Activated CD4-positive, alpha-beta T cell treated with anti-CD3 and anti-CD28 coated beads, Interleukin-2, amount 10 ng/mL, durations not matched to agents 24 days and 14 days (primary cell): ENCODE measurements at places on chromosomes 16 and 17. TPM values are rescaled to one million over a fixed set of nuclear protein-coding genes. Genes with fewer than 3 reads are reported as not detected.

- no peak overlapping the region for H3K27ac ChIP-seq
- H3K36me3 ChIP-seq: no peaks in the 10 kb centered on the region
- H3K4me3 ChIP-seq: no peak overlapping the region
These were observed 172.2 kb upstream of the MAF start for GRCh38 chr16:79772784-79773183.

DNA sequence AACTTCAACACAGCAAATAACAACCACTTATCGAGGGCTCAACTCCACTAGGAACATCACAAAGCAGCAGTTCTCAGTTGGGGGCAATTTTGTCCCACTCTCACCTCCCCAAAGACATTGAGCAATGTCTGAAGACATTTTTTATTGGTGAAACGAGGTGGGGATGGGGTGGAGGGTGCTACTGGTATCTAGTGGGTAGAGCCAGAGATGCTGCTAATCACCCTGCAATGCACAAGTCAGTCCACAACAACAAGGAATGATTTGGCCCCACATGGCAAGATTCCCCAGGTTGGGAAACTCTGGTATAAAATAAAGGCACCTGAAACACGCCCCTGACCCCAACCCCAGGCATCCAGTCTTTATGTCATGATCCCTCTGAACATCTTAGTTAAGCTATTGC lies 33.3 kb downstream of the TLE7 start:
- no peak overlapping the region for H3K27ac ChIP-seq
- H3K36me3 ChIP-seq: no peaks in the 10 kb centered on the region
- DNase-seq: no peak
- H3K4me3 ChIP-seq: no peak overlapping the region

GRCh38 chr16:69260019-69260418 lies 51.1 kb upstream of the VPS4A start:
- no peak overlapping the region for H3K27ac ChIP-seq
- peaks cover 21% of the 10 kb centered on the region for H3K36me3 ChIP-seq
- H3K4me3 ChIP-seq: no peak overlapping the region
- H3K27me3 ChIP-seq: no peaks in the 10 kb centered on the region
- H3K4me1 ChIP-seq: peaks cover 4% of the 10 kb centered on the region

GRCh38 chr17:58531661-58532554 lies 17.5 kb upstream of the MTMR4 start:
- H3K36me3 ChIP-seq: no peaks in the 10 kb centered on the region
- H3K27ac ChIP-seq: no peak overlapping the region
- peak; percentile 94 for DNase-seq
- H3K4me3 ChIP-seq: peak overlapping the region; percentile 64
- H3K4me1 ChIP-seq: peaks cover 13% of the 10 kb centered on the region

DNA sequence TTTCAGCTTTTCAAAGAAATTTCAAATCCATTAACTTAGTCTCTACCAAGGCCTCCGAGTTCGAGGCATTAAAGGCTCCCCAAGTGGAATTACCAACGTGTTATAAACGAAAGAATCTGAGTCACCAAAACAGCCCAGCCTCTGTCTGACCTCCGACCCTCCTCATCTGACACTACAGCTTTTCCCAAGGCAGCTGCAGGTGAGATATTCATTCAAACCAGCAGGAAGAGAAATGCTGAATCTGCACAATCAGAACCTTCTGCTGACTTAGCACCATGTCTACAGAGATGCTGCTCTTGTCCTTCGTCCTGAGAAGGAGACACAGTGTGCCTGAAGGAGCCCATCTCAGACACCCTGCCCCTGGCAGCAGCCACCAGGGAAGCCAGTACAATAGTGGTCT lies 30.5 kb downstream of the GRIN2A start:
- no peak overlapping the region for H3K27ac ChIP-seq
- H3K36me3 ChIP-seq: no peaks in the 10 kb centered on the region
- no peaks in the 10 kb centered on the region for H3K4me1 ChIP-seq
- H3K4me3 ChIP-seq: no peak overlapping the region
- H3K27me3 ChIP-seq: no peaks in the 10 kb centered on the region
- DNase-seq: no peak

GRCh38 chr17:3754458-3755334 lies 31.0 kb downstream of the HASPIN start:
- peaks cover 1% of the 10 kb centered on the region for H3K36me3 ChIP-seq
- H3K27me3 ChIP-seq: no peaks in the 10 kb centered on the region
- peak; percentile 85 for DNase-seq
- peaks cover 24% of the 10 kb centered on the region for H3K4me1 ChIP-seq

DNA sequence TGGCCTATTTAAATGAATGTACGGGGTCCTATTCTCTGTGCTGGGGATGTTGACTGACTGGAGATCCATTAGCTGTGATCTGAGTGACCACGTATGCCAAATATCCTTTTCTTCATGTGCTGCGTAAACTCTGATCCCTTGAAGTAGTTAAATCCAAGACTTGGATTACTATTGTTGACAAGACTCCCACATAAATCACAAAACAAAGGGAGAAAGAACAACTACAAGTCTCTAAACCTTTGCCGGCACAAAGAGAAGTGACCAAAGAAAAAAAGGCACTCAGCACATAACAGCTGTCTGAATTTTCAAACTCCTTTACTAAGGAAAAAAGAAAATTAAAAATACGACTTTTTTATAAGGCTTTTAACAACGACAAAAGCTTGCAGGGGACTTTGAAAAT lies 559.9 kb upstream of the CDH8 start:
- H3K36me3 ChIP-seq: no peaks in the 10 kb centered on the region
- no peak overlapping the region for H3K4me3 ChIP-seq
- H3K27me3 ChIP-seq: no peaks in the 10 kb centered on the region
- no peaks in the 10 kb centered on the region for H3K4me1 ChIP-seq

- no peaks in the 10 kb centered on the region for H3K36me3 ChIP-seq
- peaks cover 6% of the 10 kb centered on the region for H3K27me3 ChIP-seq
- H3K4me1 ChIP-seq: peaks cover 5% of the 10 kb centered on the region
These were observed 7.6 kb downstream of the CDH16 start for GRCh38 chr16:66911112-66911511.

GRCh38 chr17:13635951-13636350 lies 34.2 kb upstream of the HS3ST3A1 start:
- H3K4me3 ChIP-seq: no peak overlapping the region
- H3K4me1 ChIP-seq: no peaks in the 10 kb centered on the region
- no peak overlapping the region for H3K27ac ChIP-seq
- no peaks in the 10 kb centered on the region for H3K36me3 ChIP-seq
- DNase-seq: no peak

DNA sequence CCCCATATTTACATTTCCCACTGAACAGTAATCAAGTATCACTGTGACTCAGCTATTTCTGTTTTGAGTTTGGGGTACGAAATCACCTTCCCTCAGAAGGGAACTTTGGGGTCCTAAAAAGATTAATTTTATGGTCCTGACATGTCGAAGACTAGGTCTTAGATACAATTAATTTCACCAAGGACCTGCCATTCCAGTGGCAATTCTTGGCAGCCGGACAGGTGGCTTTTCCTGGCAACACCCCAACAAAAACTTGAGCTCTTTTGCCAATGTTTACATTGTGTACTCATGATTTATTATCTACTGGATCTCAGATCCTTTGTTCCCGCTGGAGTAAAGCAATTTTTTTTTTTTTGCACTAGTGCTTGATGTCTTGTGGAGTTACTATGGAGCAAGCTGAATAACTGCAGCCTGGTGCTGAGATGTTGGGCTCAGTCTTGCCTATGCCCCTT lies 14.4 kb downstream of the SLFN5 start:
- DNase-seq: no peak
- H3K36me3 ChIP-seq: peaks cover 58% of the 10 kb centered on the region
- H3K27ac ChIP-seq: no peak overlapping the region
- H3K4me1 ChIP-seq: peaks cover 36% of the 10 kb centered on the region
- H3K27me3 ChIP-seq: no peaks in the 10 kb centered on the region

GRCh38 chr17:58270476-58271215 lies 10.1 kb downstream of the MPO start:
- peak; percentile 57 for DNase-seq
- no peaks in the 10 kb centered on the region for H3K4me1 ChIP-seq
- no peaks in the 10 kb centered on the region for H3K36me3 ChIP-seq
- H3K4me3 ChIP-seq: no peak overlapping the region
- peaks cover 4% of the 10 kb centered on the region for H3K27me3 ChIP-seq

GRCh38 chr17:64950871-64951270 lies 31.6 kb upstream of the LRRC37A3 start:
- no peaks in the 10 kb centered on the region for H3K36me3 ChIP-seq
- peaks cover 3% of the 10 kb centered on the region for H3K4me1 ChIP-seq
- no peak overlapping the region for H3K4me3 ChIP-seq
- H3K27ac ChIP-seq: no peak overlapping the region
- H3K27me3 ChIP-seq: peaks cover 11% of the 10 kb centered on the region

DNA sequence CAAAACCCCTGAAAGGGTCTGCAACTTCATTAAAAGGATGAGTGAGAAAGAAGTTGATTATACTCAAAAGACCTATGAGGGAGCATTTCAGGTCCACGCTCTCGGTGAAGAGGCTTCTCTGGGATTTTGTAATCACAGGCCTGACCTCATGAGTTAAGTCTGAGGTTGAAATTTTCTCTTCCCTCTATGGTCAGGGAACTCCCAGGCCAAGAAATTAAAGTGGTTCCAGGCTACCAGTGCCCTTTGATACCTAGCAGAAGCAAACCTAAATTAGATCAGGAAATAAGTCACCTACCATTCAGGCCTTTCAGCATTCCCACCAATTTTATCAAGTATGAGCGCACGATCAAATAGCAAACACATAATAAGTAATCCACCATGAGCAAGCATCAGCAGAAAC lies 27.9 kb downstream of the MBTD1 start:
- peaks cover 9% of the 10 kb centered on the region for H3K4me1 ChIP-seq
- H3K36me3 ChIP-seq: peaks cover 4% of the 10 kb centered on the region
- H3K27ac ChIP-seq: no peak overlapping the region
- H3K4me3 ChIP-seq: no peak overlapping the region

DNA sequence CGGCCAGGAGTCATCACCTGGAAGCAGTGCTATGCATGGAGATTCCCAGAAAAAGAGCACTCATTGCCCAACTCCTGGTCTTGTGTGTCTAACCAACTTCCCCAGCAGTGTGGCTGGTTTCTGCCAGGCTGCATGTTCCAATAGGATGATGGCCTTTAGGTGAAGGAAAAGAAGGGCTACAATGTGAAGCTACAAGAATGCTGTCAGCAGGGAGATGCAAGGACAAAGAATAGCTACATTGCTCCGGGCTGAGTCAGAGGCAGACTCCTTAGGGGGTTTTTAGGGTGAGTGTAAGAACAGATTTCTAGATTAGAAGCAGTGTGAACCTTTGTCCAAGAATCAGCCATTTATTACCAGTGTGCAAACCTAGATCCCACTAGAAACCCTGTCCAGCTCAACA lies 63.0 kb upstream of the DNAH9 start:
- no peaks in the 10 kb centered on the region for H3K4me1 ChIP-seq
- no peaks in the 10 kb centered on the region for H3K36me3 ChIP-seq
- H3K27ac ChIP-seq: no peak overlapping the region
- H3K4me3 ChIP-seq: no peak overlapping the region

- no peak overlapping the region for H3K27ac ChIP-seq
- H3K4me3 ChIP-seq: no peak overlapping the region
- no peaks in the 10 kb centered on the region for H3K4me1 ChIP-seq
These were observed 252.8 kb downstream of the IRX3 start for GRCh38 chr16:54033747-54034146.

GRCh38 chr16:67396159-67397035 lies 3.1 kb upstream of the TPPP3 start:
- H3K36me3 ChIP-seq: no peaks in the 10 kb centered on the region
- peaks cover 4% of the 10 kb centered on the region for H3K4me1 ChIP-seq
- no peak overlapping the region for H3K27ac ChIP-seq
- DNase-seq: no peak
- no peak overlapping the region for H3K4me3 ChIP-seq
- H3K27me3 ChIP-seq: peaks cover 37% of the 10 kb centered on the region

DNA sequence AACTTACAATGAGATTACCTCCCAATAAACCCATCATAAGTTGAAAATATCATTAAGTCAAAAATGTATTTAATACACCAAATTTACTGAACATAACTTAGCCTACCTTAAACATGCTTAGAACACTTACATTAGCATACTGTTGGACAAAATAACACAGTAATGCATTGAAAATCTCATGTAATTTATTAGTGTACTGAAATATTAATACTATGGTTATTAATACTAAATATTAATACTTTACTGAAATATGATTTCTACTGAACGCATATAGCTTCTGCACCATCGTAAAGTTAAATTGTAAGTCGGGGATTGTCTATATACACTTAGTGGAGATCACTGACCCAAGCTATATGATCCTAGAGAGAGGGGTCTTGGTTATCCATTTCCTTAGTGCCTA lies 4.3 kb downstream of the USP32 start:
- H3K4me3 ChIP-seq: no peak overlapping the region
- no peaks in the 10 kb centered on the region for H3K27me3 ChIP-seq
- no peak overlapping the region for H3K27ac ChIP-seq
- H3K4me1 ChIP-seq: peaks cover 45% of the 10 kb centered on the region
- DNase-seq: no peak

DNA sequence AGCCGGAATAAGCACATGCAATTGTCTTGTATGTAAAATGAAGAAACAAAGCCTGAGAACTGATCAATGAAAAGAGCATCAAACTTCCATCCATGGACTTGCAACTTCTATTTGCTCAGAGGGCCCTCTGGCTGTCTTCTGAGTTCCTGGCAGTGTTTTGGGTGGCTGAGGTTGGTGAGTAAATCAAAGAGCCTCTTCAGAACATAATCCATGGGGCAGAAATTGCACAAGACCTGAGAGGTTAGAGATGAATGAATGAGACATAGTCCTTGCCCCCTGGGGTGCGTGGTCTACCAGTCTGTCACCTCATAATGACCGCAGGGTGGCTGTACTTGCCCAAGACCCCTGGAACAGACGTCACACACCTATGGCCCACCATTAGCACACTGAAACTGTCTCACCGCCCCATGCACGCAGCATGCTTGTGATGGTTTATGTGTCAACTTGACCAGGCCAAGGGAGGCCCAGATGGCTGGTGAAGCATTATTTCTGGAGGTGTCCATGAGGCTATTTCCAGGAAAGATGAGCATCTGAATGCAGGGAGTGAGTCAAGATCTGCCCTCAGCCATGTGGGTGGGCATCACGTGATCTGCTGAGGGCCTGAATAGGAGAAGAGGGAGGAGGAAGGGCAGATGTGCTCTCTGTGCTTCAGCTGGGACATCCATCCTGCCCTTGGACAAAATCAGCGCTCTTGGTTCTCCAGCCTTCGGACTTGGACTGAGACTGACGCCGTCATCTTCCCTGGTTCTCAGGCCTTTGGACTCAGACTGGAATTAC lies 8.3 kb downstream of the PIK3R6 start:
- peak overlapping the region; percentile 58 for H3K4me3 ChIP-seq
- H3K27me3 ChIP-seq: no peaks in the 10 kb centered on the region
- H3K4me1 ChIP-seq: peaks cover 62% of the 10 kb centered on the region
- DNase-seq: peak; percentile 66
- H3K27ac ChIP-seq: peak overlapping the region; percentile 88

SCO1 gene
- total RNA-seq: 43.4 and 44.9 TPM in 2 replicates

KRT33A gene
- total RNA-seq: not detected in 2 replicates

EIF5A gene
- total RNA-seq: 1,303 and 1,327 TPM in 2 replicates

MT1E gene
- 136 and 152 TPM in 2 replicates for total RNA-seq

SMIM5 gene
- 0.14 and 0.38 TPM in 2 replicates for total RNA-seq

RSKR gene
- total RNA-seq: 40.8 and 43.8 TPM in 2 replicates

AANAT gene
- total RNA-seq: not detected in 2 replicates

ZFP90 gene
- 19.0 and 20.2 TPM in 2 replicates for total RNA-seq

ARL6IP1 gene
- total RNA-seq: 97.2 and 98.5 TPM in 2 replicates
